Stimulated activated CD4-positive, alpha-beta T cell treated with anti-CD3 and anti-CD28 coated beads, Interleukin-4, amount 100 ng/mL, for 24 hours (primary cell): ENCODE measurements at places on chromosomes 5 and 9.

- no peak for DNase-seq
These were observed 97.9 kb upstream of the SH3GL2 start for GRCh38 chr9:17480966-17481365.

DNA sequence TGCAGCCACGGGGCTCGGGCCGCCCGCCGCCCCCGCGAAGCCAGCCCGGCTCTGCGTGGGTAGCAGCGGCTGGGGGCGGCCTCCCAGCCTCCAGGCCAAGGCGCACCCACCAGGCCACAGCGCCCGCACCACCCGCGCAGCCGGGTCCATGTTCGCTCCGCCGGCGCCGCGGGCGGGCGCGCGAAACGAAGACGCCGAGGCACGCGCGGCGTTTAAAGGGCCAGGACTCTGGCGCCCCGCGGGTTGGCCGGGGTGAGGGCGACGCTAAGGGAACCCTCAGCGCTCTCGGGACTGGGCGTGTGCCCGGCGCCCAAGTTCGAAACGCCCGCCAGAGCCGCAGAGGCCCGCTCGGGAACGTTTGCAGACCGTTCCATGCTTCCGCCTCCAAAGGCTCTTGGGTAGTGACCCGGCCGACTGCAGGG lies at the start of gene PTGES2:
Gene PTGES2, minus strand, starts transcription at position 162 of the 422 bp plus-strand sequence. Its CDS starts 12 bp downstream, at position 150.
- DNase-seq, result peak; percentile 77

GRCh38 chr5:172005708-172006320 lies 624 bp downstream of the FBXW11 start:
- peak; percentile 29 for DNase-seq

DNA sequence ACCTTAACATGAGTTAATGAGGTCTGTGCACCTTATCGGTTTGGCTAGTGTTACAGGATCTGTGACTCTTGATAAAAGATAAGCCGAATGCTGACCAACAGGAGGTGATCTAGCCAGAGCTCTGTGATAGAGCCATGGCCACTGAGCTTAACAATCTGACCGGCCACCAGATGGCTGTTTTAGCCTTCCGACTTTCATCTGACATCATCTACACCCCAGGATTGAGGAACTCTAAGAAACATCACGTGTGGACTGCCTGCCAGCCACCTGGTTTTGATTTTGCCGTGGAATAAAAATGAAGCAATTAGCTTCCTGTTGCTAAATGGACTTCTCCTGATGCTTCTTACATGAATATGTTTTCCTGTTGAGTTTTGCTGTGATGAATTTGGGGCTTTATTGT lies 281.3 kb downstream of the CEMIP2 start:
- DNase-seq, result no peak

DNA sequence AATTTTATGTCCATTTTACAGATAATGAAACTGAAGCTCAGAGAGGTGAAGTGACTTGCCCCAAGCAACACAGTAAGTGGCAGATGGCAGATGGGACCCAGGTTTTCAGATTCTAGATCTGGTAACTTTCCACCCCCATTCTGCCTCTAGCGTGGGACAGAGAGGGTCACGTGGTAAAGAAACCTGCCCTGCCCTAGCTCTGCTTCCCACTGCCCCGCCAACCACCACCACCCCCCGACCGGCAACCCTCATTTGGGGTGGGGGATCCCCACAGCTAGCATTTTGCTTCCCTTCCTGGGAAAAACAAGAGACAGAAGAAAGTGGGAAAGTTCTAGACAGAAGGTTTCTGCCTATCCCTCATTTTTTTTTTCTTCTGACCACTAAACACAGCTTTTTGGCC lies 172.5 kb downstream of the ACTL7B start:
- no peak for DNase-seq

GRCh38 chr5:148653291-148653835 lies 964 bp downstream of the HTR4 start:
- no peak for DNase-seq

- DNase-seq, result no peak
These were observed 4.5 kb downstream of the DUSP1 start for GRCh38 chr5:172766287-172767108.

DNA sequence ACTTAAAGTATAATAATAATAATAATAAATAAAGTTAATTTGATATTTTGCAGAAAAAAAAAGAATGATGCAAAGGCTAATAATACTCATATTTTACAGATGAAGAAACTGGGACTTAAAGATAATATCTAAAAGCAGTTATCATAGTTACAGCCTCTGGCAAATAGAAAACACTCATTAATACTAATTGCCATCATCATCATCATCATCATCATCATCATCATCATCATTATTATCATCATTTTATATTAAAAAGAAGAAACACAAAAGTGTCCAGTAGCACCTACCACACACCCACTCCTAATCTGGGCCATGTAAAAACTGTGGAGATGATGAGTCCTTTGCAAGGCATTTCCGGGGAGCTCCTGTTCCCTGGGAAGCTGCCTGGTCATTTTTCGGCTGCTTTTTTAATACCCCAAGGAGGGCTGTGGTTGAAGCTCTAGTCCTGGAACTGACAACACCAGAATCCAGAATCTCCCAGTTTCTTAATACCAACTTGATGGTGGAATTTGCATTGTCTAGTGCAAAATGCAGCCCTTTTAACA lies 70.8 kb downstream of the HTR4 start:
- DNase-seq, result no peak

DNA sequence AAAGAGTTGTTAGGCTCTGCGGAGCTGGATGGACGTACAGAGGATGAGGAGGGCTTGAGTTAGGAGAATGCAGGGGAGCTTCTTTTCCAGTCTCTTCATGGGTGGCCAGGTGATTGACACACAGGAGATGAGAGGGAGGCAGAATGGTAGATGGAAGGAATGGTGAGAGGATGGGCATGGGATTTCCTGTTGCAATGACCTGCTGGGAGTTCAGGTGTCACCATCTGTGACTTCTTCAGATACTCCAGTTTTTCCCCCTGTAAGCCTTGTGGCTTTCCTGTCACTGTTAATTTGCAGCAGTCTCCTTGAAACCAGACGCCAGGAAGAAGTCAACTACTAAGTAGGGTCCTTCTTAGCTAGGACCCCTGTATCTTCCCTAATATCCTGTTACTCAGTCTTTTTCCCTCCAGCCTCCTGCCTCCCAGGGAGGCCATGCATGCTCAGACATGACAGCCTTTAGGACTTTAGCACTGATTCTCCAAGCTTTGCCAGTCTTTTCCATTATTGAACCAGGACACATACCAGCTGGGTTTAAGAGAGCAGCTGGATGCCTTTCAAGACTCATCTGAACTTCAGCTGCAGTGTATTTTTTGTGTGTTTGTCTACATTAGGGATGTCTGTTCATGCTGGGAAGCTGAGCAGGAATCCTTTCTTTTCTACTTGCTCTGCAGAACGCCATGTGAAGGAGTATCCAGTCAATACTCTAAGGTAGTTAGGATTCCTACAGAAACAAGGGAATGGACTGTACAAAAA lies 67.2 kb upstream of the CD180 start:
- no peak for DNase-seq

DNA sequence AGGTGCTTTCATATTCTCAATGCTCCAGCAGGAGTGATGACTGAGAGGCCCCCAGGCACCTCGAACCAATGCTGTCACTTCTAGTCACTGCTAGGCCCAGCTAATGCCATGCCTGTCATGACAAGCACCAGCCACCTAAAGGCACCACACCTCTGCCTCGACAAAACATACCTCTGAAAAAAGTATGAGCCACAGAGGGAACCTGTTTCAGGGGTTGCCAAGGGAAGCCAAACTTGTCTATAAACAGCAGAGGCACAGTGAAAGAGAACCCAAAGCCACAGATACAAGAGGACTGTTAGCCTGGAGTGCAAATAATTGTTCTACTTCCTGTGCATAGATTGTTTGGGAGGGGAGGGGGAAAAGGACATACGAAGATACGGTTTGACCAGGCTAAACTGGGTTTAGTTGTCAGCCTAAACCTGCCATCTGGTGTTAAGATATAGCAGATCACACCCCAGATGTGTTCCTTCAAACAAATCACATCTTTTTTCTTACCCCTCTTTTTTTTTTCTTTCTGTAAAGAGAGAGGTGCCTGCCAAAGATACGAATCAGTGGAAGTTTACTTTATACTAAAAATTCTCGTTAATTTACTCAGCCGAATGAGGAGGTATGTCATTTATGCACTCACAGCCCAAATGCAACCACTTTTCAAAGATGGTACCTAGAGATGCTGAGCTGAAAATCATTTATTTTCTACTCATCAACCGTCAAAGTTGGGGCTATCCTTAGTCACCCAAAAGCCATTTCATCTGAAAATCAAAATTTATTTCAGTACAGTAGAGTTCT lies 45.7 kb downstream of the BNC2 start:
- no peak for DNase-seq

DNA sequence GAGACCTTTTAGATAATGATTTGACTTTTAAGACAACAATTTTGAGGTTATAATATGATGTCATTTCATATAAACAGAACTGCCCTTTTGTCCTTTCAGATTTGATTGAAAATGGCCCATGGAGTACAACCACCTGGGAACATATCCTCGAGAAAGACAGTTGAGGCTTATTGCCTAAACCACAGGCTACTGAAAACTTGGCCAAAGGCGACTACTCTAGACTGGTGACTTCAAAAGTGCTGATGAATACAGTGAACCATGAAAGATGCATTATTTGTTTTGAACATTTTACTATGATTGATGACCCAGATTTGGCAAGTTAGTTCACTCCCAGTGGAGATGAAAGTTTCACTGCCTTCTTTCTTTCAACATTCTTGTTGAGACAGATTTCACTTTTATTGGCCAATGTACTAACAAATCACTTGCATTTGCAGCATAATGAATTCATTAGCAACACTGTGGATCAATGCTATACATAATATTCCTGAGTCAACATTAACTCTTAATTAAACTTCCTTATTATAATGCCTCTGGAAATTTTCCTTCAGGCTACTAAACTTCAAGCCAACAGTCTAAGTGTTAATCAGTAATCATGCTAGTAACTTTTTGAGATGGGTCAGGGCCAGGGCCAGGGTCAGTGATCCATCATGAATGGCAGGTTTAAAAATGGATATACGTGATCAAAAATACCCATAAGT lies 480.3 kb downstream of the RAB3C start:
- no peak for DNase-seq

GRCh38 chr9:20509466-20509865 lies 112.8 kb downstream of the MLLT3 start:
- DNase-seq, result no peak

DNA sequence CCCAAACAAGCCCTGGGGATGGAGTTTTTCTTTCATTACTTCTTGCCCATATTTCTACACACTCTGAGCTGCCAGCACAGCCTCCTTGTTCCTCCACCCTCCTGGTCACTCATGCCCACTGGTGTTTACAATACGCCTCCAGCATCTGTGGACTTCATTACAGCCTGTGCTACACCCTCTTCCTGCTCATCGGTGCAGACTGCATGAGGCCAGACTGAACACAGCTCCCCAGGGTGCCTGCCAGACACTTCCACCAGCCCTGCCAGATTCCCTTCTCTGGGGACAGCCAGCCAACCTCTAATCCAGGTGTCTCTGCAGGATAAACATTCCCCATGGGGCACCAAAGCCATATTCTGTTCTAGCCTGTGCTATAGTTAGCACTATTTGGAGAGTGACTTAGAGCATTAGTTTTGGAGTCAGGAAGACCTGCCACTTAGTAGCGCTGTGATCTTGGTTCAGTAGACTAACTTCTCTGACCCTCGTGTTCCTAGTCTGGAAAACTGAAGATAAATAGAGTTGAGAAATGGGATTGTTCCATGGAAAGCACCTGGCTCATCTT lies 163.8 kb upstream of the KLF4 start:
- no peak for DNase-seq

DNA sequence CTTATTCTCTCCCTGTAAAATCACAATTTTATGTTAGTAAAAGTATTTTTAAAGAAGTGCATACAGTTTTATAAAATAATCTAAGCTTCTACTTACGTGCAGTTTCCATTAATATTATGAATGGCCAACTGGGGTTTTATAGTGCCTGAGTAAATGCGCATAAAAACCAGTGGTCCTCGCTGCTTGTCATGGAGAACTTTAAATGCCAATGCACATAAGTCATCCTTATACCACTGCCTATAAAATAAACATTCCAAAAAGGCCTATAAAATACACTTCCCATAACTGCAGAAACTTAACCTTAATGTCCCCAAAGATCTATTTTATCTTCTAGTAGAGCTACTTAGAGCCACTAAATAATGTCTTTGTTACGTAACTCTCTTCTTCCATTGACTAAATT lies 28.5 kb downstream of the GFM2 start:
- DNase-seq, result no peak

GRCh38 chr5:95815155-95815729 lies 7.3 kb downstream of the GLRX start:
- DNase-seq, result no peak

DNA sequence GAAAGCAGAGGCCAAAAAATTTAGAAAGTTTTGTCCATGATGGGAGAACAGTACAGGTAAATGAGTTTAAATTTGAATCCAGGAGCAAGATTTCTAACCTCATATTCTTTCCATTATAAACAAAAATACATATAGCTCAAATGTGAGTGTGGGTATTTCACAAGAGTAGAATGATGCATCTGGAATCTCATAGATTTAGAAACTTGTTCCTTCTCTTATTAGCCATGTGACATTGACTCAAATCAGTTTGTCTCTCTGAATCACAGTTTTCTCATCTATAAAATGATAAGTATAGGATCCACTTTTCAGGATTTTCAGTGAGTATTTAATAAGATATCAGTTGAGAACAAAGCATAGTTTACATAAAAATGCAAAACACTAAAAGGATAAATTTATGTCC lies 436.3 kb upstream of the PAPPA start:
- no peak for DNase-seq

GRCh38 chr9:101487443-101487840 lies 46.2 kb upstream of the RNF20 start:
- DNase-seq, result no peak

DNA sequence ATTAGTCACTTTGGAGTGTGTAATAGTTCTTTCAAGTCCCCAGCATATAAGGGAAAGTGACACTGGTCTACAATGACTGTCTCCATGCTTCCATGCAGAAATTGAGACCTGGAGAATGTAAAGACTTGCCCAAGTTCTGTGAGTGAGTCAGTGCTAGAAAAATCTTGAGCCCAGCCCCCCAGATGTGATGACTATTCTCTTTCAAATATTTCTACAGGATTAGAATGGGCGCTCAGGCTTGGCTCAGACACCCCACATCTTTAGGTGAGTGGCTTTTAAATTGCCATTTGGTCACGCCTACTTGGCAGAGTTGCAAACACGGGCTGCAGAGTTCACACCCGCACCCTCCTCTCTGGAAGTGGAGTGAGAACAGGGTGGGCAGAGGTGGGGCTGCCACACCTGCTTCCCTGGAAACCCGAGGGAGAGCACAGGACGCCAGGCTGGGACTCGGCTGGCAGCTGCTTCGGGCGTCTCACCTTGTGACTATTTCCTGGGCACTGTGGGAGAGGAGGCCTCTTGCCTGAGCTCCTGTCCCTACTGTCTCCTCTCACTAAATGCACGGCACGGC lies 37.6 kb downstream of the ROPN1L start:
- no peak for DNase-seq

- DNase-seq, result no peak
These were observed 31.8 kb downstream of the SLC38A9 start for GRCh38 chr5:55680353-55680752.

- DNase-seq, result no peak
These were observed 495.0 kb downstream of the PRELID2 start for GRCh38 chr5:145340099-145340498.

- no peak for DNase-seq
These were observed 54.6 kb downstream of the SUSD1 start for GRCh38 chr9:112120439-112120925.
